NCI-H1694 treated with DMSO at 0.1 percent for 48 hours (cell line): ENCODE measurements at places on chromosomes 2 and 18.

DNA sequence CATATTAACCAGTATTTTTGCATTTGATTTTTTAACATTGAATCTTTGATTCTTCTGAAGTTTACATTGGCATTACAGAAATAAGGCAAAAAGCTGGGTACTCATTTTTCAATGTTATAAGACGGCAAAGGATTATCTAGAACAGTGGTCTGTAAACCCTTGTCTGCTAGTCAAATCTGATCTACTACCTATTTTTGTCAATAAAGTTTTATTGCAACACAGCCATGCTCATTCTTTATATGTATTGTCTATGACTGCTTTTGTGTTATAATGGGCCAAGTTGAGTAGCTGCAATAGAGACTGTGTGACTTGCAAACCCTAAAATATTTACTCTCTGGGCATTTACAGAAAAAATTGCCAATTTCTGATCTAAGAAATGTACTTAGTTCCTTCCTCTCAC, 181.0 kb downstream of the PDE11A start:
- no peak for DNase-seq

- DNase-seq, result no peak
Observed at GRCh38 chr2:233081232-233081730, 21.1 kb downstream of the INPP5D start.

DNA sequence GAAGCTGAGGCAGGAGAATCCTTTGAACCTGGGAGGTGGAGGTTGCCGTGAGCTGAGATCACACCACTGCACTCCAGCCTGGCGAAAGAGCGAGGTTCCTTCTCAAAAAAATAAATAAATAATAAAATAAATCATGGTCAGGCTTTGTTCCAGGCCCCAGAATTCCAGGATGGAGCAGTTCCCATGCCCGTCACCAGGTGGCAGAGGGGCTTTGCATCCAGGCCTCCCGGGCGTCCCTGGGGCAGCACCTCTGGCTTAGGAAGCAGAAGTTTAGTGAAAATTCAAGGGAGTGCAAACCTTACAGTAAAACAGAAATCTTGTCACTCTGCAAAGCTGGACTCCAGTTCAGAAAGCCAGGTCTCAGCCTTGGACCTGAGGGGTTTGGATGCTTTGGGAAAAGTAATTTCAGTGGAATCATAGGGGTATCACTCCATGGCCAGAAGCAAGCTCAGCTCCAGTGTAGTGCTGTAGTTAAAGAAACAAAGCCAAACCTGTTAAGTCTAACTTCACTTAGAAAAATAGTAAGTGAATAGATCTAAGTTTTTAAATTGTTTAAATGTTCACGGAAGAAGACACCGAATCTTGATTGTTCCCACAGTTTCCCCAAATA, 512.7 kb downstream of the CMPK2 start:
- DNase-seq, result peak; percentile 49

GRCh38 chr2:109429567-109430328, 184.0 kb downstream of the SEPTIN10 start:
- DNase-seq, result no peak

- no peak for DNase-seq
Observed at GRCh38 chr2:159098361-159098760, 129.9 kb downstream of the TANC1 start.

DNA sequence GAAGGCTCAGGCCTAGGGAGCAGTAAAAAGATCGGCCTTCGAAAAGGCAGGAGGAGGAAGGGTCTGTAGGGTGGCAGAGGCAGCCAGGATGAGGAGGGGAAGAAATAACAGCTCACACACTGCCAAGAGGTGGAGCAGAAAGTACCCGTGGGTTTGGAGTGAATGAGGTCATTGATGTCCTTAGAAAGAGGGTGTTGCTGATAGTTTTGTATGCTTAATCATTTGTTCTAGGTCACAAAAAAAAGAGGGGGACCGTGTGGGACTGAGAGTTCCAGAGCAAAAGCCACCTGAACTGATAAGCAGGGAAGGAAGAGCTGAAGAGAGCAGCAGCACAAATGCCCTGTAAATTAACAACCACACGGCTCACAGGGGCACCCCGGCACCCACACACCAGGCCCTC, 140.4 kb downstream of the FAM161A start:
- no peak for DNase-seq

DNA sequence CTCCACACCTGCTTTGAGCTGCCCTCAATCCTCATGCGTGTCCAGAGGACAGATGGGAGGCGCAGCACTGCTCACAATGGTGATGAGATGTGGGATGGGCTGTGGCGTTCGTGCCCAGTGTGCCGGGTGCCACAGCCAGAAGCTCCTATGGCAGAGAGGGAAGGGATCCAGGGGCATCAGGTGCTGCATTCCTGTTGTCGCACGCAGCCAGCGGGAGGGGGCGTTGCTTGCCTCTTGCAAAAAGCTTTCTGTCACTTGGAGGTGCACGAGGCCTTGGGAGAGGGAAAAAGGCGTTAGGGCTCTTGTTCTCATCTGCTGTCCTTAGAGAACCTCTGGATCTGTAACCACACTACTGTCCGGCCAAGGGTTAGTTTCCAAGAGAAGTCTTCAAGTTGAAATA, 29.2 kb upstream of the ALLC start:
- DNase-seq, result peak; percentile 95

- no peak for DNase-seq
Observed at GRCh38 chr2:191366199-191366598, 121.0 kb downstream of the MYO1B start.

GRCh38 chr18:11653521-11653920, 35.5 kb upstream of the GNAL start:
- no peak for DNase-seq

- DNase-seq, result no peak
Observed at GRCh38 chr2:191617575-191617974, 60.4 kb upstream of the NABP1 start.

DNA sequence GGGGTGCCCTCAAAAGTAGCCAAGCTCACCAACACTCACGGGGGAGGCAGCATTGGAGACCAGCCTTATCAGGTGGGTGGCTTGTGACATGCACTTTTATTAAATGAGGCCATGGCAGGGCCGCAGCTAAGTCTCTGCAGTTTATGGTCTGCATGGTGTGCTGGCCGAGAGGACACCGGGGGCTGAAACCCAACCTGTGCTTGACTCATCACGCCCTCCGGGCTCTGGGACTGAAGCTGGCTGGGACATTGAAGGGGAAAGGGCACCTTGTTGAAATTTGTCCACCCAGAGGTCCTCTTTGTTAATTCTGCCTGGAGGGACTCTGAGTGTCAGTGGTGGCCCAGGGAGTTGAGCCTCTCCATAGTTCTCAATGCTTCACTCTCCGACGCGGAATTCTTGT, 17.7 kb upstream of the NTSR2 start:
- no peak for DNase-seq

GRCh38 chr18:2302628-2303516, 268.4 kb downstream of the METTL4 start:
- no peak for DNase-seq

- no peak for DNase-seq
Observed at GRCh38 chr2:191646163-191646902, 31.6 kb upstream of the NABP1 start.

GRCh38 chr2:67797801-67798540, 264.8 kb downstream of the C1D start:
- DNase-seq, result no peak

DNA sequence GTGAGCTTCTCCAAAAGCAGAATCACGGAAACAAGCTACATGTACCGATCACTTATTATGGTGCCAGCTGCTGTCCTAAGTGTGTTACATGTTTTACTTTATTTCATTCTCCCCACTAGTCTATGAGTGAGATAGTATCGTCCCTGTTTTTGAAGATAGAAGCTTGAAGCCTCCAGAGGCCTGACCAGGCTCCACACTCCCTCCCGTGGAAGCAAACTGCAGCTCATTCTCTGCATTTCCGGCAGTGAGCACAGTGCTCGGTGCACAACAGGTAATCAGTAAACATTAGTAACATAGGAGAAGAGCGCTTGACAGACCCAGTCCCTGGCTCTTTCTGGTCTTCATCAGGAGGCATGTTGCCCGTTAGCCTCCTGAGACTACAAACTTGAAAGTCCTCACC, 72.9 kb downstream of the ZBTB7C start:
- no peak for DNase-seq

DNA sequence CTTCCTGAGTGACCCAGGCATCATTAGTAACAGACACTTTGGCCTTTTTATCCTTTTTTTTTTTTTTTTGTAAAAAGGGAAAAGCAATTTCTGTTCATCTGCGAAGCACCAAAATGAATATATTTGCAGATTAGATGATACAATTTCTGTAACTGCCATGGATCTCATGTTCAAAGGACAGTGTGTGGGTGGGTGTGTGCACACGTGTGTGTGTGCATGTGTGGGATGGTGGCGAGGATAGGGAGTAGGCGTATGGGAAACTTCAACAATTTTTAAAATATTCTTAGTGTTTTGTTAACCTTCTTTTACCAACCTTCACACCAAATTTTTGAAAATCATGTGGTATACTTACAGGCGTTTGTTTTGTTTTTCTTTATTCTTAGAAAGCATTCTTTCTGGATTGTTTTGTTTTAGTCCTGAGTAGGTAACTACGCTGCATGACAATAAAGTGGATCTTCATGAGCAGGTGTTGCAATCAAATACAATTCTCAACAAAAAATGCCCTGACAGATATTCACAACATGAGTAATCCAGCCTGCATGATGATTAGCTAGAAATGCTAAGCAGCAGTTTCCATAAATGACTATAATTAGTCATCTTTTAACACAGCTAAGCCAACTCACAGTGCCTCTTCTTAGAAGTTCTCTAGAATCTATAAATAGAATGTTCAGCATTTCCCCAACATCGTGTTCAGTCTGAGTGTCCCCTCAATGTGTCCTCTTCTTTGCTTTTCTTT, 53.5 kb upstream of the RMDN2 start:
- DNase-seq, result no peak
